ENCODE measurements at places on chromosomes 3 and 15.

DNA sequence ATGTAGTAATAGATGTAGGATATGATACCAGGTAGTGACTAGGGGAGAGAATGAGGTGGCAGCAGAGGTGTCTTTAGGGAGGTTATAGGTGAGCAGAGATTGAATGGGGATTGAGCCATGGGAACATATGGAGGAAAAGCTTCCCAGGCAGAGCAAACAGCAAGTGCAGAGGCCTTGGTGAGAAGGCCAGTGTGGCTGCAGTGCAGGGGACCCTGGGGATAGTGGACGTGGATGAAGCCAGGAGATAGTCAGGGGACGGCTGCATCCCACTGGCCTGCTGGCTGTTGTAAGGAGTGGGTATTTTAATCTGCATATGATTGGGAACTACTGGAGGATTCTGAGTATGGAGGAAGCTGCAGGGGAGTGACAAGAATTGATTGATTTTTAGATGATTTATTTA lies 62.7 kb upstream of the TRAK1 start:
- DNase-seq: no peak

DNA sequence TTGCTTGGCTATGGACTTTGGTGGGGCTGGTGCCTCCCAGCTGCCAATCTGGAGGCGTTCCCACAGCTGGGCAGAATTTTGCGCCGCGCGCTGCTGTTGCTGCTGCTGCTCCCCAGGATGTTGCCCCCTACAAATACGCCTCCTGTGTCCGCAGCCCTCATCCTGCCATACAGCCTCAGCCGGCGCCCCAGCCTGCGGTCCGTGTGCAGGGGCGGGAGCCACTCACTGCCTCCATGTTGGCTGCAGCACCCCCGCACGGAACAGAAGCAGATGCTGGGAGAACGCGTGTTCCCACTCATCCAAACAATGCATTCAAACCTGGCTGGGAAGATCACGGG lies 197.7 kb upstream of the MCTP2 start:
- no peak for DNase-seq

GRCh38 chr3:147680837-147681483 lies 271.8 kb downstream of the ZIC1 start:
- no peak for DNase-seq

GRCh38 chr3:53991240-53991639 lies 99.6 kb upstream of the SELENOK start:
- no peak for DNase-seq

DNA sequence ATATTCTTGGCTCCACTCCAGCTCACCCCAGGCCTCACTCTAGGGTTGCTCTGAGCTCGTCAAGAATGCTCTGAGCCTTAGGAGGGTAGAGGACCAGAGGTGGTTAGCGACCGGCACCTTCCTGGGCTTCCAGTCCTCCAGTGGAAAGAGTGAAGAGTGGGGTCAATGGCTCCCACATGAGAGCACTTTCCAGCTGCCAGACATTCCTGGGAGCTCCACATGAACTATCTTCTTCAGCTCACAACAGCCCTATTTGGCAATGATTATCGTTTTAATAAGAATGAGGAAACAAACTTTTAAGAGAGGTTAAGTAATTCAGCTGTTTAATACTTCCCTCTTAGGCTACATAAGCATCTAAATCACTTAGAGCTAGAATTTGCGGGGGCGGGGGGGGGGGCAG lies 139.3 kb downstream of the STT3B start:
- DNase-seq: no peak

- DNase-seq: peak; percentile 81
These were observed 582 bp upstream of the SLCO3A1 start for GRCh38 chr15:91852741-91853510.

GRCh38 chr3:194682694-194683310 lies 2.9 kb upstream of the FAM43A start:
- peak; percentile 75 for DNase-seq

GRCh38 chr3:3800685-3801493 lies 1.7 kb downstream of the LRRN1 start:
- DNase-seq: no peak

Data from naive thymus-derived CD4-positive, alpha-beta T cell (primary cell).